ENCODE measurements at places on chromosomes 1 and 21.

- no peak for ATAC-seq
Measured at GRCh38 chr1:115865704-115866380, 24.9 kb upstream of the NHLH2 start.

DNA sequence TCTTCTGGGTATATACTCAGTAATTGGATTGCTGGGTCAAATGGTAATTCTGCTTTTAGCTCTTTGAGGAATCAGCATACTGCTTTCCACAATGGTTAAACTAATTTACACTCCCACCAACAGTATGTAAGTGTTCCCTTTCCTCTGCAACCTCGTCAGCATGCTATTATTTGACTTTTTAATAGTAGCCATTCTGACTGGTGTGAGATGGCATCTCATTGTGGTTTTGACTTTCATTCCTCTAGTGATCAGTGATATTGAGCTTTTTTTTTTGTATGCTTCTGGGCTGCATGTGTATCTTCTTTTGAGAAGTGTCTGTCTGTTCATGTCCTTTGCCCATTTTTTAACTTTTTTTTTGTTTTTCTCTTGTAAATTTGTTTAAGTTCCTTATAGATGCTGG lies 279.4 kb downstream of the PTGER3 start:
- ATAC-seq: no peak

DNA sequence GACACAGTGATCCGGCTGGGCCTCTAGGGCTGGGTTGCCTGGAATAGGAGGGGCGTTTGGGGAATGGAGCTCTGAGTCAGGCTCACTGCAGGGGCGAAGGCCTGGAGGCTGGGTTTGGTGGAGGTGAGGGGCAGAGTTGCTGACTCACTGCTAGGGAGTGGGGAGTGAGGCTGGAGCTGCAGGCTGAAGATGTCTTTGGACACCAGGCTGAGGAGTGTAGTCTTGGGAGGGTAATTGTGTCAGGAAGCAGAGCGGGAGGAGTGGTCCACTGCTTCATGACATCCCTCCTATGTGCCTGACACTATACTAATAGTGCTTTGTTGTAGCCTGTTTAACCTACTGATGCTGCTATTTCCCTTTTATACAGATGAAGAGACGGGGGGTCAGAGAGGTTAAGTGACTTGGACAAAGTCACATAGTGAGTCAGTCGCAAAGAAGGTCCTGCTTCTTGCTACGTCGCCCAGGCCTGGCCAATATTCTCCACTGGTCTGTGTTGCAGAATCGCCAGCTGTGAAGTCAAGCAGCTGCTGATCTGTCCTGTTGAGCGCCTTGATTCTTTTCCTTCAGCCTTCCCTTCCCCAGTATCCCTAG lies 13.6 kb downstream of the ACTL8 start:
- ATAC-seq: peak; percentile 74

GRCh38 chr1:56502700-56503245 lies 76.6 kb downstream of the PLPP3 start:
- ATAC-seq: no peak

- ATAC-seq: peak; percentile 43
Measured at GRCh38 chr1:10598389-10598702, 123.6 kb downstream of the PEX14 start.

DNA sequence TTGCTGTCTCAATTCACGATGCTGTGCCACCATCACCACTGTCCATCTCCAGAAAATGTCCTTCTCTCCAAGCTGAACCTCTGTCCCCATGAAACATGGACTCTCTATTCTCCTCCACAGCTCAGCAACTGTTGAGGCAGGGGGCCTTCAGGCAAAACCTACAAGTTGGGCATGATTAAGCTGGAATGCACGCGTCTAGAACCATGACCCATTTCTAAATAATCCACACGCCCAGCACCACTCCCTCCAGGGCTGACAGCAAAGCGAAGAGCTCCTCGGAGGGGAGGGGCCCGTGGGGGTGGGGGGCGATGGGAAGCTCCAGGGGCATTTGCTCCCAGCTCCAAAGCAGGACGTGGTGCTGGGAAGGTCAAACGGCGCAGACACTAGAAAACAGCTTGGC lies 3.3 kb upstream of the HES5 start:
- no peak for ATAC-seq

- no peak for ATAC-seq
Measured at GRCh38 chr1:37822906-37823815, 15.2 kb upstream of the YRDC start.

- no peak for ATAC-seq
Measured at GRCh38 chr1:56073614-56074006, 505.8 kb downstream of the PLPP3 start.

DNA sequence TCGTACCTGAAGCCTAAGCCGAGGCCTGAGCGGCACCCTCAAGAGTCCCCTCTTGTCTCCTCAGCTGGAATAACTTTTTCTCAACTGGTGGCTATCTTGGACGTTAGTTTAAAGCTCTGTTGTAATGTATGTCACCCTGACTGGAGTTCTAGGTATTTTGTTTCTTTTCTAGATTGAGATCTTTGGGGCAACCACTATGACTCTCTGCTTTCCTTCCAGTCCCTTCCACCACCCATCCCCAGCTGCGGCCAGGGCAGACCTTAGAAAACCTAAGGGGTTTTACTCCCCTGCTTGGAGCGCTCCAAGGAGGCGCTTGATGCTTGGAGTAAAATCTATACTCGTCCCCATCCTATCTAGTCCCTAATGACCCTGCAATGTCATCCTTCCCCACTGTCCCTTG lies 74.6 kb upstream of the MRPS6 start:
- ATAC-seq: no peak

DNA sequence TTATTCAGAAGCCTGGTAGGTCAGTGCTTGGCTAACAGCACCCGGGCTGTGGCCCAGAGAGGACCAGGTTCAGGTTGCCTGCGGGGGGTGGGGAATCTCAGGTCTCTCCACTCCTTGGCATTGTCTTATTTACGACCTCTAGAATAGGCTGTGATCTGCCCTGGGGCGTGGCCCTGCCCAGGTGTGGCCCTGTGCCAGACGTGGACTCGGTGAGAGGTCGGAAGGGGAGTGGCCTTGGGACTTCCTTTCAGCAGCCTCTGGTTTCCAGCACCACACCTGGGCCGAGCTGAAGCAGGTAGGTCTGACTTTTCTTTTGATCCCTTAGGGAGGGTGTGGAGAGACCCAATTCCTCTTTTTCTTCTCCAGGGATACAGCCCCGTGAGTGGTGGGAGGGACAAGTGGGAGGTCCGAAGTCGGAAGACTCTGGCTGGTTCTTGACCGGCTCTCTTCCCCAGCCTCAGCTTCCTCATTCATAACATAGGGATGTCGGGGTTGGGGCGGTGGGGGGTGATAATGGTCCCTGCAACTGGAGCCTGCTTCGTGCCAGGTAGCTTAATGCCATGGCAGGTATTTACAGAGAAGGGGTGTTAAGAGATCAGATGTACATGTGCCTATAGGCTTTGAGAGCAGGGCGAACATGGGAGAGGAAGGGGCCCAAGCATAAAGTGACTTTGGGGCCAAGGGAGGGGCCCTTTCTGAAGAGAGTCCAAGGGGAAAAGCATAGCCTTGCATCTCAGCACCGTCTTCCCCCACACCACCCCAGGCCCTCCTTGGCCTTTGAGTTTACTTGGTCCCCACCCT lies 16.5 kb downstream of the ACOT11 start:
- ATAC-seq: no peak

GRCh38 chr1:75276385-75276784 lies 142.2 kb downstream of the LHX8 start:
- ATAC-seq: no peak

DNA sequence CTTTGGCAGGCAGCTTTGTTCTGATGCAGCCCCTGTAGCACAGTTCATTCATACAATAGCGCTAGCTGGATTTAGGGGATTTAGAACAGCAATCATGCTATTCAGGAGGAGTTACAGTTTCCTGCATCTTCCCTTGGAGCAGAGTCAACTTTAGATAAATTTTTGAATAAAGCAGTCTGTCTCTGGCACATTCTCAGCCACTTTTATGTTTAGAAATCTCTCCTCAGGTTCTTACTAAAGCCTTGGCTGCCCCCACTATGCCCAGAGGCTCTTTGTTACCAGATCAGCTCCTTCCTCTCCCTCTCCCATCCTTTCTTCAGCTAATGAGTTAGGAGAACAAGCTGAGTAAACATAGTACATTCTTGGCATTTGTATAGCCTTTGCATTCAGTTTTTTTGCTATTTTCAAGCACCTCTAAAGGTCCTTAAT lies 17.0 kb upstream of the PIGC start:
- no peak for ATAC-seq

Data from SK-N-SH treated with all-trans-retinoic acid at 6 μM for 48 hours (cell line).